Fibroblast of the conjunctiva (primary cell): ENCODE measurements at places on chromosomes 4 and X.

GRCh38 chr4:11132478-11132877 lies 296.2 kb downstream of the HS3ST1 start:
- no peak for DNase-seq

DNA sequence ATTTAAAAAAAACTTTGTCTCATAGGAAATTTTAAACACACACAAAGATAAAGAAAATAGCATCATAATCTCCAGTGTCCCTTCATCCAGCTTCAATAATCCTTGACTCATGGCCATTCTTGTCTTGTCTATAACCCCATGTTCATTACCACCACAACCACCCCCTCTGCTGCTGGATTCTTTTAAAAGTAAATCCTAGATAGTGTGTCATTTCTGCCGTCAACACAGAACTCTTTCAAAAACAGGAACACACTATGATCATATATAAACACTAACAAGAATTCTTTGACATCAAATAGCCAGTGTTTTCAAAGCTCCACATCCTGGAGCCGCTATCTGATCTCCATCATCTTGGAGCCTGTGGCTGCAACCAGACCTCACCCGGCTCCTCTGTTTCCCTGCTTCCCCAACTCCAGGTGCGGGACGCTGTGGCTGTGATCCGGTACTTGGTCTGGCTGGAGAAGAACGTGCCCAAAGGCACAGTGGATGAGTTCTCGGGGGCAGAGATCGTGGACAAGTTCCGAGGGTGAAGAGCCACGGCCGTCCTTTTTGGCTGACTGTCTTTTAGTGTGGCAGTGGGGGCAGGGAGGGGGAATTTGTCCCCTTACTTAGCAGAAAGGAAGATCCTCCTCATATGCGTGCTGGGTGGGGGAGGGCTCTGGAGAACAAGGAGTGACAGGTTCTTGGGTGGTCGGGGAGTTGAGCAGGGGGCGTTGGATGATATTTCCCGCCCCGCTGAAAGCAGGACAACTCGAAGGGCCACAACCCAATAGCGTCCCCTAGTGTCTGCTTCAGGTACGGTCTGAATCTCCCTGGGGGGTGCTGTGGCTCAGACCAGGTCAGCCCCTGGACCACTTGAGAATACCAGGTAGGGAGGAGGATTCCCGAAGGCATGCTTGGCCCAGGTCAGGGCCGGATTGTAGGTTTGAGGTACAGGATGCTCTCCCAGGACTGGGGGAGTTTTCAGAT lies 15.6 kb downstream of the XPNPEP2 start:
- DNase-seq, result no peak

GRCh38 chr4:845233-845835 lies 19.4 kb upstream of the CPLX1 start:
- peak; percentile 20 for DNase-seq

DNA sequence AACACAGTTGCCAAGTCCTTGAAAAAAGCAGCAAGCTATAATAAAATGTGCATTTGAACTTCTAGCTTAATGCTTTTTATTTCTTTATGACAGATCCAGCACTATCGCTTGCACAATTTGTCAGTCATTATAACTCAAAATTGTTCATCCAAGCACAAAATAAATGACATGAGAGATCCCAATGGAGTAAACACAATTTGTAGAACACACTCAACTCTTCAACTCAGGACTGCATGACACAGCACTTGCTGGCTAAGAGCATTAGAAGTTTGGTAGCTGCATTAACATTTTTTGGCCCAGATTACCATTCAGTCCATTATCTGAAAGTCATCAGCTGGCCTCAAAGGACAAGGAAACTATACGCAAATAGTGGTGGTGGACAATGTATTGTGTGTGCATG lies 530.1 kb downstream of the INPP4B start:
- DNase-seq, result no peak

DNA sequence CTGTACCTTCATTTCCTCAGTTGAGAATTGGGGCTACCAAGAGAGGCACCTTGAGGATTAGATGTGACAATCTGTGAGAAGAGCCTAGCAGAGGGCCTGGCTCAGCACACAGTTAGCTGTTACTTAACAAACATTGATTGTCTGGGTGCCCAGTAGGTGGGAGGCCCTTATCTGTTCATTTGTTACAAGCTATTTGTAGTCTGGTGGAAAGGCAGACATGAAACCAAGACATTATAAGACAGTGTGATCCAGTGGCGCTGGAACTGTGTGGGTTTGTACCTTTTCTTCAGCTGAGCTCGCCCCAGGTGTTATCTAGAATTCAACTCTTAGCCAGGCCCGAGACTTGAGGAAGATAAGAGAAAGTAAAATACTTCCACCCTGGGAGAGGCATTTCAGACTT lies 16.9 kb downstream of the AKAP4 start:
- DNase-seq, result no peak

DNA sequence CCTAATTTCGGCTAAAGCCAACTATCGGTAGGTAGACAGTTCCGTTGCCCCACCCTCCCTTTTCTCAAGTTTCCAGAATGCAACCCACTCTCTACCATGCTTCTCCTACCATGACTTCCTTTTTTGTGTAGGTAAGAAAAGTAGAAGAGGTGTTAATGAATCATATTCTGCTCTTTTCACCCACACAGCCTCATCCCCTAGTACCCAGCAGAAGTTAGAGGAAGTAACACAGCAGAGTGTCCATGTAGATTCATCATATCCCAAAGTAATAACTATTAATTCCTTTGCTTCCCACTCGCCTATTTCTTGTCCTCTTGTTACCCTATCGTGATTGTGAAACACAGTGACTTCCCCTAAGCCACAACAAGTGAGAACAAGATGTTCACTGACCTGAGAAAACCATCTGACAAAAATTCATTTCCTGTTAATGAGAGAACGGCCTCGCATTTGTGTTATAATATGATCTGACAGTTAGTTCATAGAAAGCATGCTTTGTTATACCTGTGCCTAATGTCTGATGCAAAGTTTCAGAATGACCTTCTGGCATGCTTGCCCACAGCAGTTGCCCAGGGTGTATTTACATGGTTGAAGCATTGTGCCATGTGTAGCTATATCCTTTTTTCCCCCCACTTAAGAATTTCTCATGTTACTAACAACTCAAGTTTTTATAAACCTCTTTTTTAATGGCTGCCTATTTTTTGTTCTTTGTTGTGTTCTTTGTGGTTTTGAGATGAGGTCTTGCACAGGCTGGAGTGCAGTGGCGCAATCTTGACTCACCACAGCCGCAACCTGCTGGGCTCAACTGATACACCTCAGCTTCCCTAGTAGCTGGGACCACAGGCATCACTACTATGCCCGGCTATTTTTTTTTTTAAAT lies 185.6 kb downstream of the RAP1GDS1 start:
- DNase-seq, result peak; percentile 20

DNA sequence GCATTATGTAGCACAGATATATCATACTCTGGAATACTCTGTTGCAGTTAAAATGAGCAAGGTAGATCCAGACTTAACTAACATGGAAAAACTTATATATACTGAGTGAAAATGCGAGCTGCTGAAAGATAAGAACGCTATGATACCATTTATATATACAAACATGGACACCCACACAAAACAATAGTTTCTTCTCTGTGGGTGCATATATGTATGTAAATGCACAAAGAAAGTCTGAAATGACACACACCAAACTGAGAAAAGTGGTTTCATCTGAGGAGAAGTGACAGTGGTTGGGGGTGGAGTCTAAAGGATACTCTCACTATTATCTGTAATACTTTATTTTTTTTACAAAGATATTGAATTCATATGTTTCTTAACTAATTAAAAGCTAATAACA lies 12.2 kb upstream of the FGF2 start:
- DNase-seq, result no peak

GRCh38 chrX:69028006-69028760 lies 137.1 kb downstream of the PJA1 start:
- DNase-seq, result no peak

DNA sequence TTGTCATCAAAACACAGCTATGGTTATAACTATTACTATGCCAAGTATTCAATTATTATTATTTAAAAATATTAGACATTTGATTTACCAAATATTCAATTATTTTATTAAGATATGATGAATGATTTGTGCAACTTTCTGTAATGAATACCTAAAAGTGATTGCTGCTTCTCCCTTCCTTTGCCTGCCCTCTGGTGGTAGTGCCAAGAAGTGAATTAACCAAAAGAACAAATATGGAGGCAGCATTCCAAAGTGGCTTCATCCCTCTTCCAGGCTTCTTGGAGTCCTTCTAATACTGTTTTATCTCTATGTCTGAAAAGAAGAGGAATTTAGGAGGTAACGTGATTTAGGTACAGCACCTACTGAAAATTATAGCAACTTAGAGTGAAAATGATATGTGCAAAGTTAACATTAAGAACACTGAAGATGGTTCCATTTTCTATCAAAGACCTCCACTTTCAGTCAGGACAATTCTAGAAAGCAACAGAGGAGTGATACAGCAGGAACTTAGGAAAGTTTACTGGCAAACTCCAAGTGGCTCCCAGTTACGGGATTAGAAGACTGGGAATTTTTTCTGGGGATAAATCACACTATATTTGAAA lies 43.0 kb downstream of the ENPEP start:
- no peak for DNase-seq

DNA sequence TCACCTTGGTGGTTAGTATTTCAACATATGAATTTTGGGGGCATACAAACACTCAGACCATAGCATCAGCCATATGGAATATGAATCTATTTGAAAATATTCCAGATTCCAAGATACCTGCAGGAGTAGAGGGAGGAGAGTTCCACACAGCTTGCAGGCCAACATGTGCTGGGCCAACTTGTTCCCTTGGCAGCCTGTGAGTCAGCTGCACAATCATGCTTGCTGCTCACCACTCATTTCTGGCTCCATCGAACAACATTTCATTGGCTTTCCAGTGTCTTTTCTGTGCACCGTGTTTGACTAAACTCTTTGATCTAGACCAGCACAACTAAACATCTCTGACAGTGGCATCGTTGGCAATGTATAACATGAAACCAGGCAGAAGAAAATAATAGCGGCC lies 282.5 kb upstream of the RASGEF1B start:
- no peak for DNase-seq

- DNase-seq, result no peak
Observed at GRCh38 chrX:103363046-103363445, 6.7 kb downstream of the TCEAL9 start.

- DNase-seq, result peak; percentile 8
Observed at GRCh38 chrX:154696676-154697045, 43.3 kb upstream of the CTAG2 start.

- DNase-seq, result no peak
Observed at GRCh38 chr4:169841776-169842175, 84.0 kb upstream of the HPF1 start.

DNA sequence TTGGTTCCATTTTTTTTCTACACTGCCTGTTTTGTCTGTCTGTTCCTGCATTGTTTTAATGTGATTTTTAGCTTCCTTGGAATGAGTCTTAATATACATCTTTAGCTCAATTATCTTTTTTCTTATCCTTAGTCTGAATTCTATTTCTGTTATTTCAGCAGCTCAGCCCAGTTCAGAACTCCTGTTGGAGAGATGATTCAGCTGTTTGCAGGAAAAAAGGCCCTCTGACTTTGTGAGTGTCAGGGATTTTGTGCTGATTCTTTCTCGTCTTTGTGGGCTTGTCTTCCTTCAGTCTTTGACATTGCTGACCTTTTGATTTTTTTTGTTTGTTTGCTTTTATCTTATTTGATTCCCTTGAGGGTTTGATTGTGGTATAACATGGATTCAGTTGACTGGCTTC lies 343.2 kb upstream of the TRAM1L1 start:
- no peak for DNase-seq

DNA sequence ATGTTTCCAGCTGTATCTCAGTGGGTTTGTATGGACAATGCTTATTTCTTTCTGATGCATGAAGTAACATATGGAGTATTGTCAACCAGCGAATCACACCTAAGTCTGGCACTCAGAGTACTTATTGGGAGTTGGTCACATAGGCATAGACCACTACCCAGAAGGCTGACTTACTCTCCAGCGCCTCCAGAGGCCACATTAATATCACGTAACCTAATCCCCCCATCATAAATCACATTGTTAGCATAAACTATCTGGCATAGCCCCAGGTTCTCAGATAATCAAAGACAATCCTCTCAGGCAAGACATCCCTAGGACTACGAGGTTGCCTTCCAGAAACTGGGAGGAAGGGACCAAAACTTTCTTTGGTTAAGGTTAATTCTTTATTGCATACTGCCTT lies 560.5 kb upstream of the PABPC4L start:
- no peak for DNase-seq

- no peak for DNase-seq
Observed at GRCh38 chr4:150656891-150657290, 74.9 kb downstream of the MAB21L2 start.

GRCh38 chr4:183072176-183072575 lies 26.9 kb upstream of the WWC2 start:
- no peak for DNase-seq

DNA sequence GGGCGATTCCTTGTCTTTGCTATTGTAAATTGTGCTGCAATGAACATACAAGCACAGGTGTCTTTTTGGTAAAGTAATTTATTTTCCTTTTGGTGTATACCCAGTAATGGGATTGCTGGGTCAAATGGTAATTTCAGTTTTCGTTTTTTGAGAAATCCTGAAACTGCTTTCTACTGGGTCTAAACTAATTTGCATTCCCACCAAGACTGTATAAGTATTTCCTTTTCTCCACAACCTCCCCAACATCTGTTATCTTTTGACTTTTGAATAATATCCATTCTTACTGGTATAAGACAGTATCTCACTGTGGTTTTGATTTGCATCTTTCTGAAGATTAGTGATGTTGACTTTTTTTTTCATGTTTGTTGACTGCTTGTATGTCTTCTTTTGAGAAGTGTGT lies 2506.0 kb downstream of the PCDH7 start:
- no peak for DNase-seq

- DNase-seq, result peak; percentile 8
Observed at GRCh38 chrX:155612312-155613224, at the start of gene TMLHE. Gene TMLHE (minus strand): TSS chrX:155612952. CDS start chrX:155545276, 67,676 bp downstream.

DNA sequence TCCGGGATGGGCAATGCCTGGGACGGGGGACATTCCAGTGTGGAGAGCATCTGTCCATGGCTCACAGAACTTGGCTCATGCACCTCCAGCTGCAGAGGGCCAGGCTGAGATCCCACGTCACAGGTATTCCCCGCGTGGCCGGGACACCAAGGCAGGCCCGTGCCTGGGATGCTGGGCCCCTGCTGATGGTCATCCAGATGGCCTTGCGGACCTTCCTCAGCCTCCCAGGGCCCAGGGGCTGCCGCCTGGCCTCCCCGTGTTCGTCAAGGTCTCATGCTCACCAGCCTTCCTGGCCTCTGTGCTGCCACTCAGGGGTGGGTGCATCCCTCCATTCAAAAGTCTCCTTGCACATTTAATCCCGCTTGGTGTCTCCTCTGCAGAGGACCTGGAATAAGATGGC lies 40.9 kb upstream of the LRPAP1 start:
- DNase-seq, result no peak

DNA sequence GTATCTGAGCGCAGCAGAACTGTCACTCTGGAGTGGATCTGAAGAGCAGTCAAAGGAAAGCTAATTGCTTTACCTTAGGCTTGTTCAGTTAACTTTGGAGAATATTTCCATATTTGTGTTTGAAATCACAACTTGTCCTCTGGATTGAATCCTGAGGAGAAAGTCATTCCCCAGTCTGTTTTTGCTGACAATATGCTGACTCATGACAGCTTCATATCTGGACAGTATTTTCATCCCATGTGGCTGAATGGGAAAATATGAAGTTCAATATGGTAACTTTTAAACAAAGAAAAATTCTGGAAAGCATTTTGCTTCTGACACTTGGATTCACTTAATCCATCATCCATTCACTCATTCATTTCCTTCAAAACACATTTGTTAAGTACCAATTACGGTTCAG lies 46.3 kb upstream of the MAGEC3 start:
- DNase-seq, result no peak

GRCh38 chrX:11259437-11259836 lies 33.8 kb upstream of the AMELX start:
- no peak for DNase-seq

- no peak for DNase-seq
Observed at GRCh38 chrX:110992611-110993010, 103.4 kb upstream of the PAK3 start.
